Fibroblast of the conjunctiva (primary cell): ENCODE measurements at places on chromosomes 2 and 18.
A peak's percentile ranks its signal among the peaks of the same experiment; 100 is the strongest.

DNA sequence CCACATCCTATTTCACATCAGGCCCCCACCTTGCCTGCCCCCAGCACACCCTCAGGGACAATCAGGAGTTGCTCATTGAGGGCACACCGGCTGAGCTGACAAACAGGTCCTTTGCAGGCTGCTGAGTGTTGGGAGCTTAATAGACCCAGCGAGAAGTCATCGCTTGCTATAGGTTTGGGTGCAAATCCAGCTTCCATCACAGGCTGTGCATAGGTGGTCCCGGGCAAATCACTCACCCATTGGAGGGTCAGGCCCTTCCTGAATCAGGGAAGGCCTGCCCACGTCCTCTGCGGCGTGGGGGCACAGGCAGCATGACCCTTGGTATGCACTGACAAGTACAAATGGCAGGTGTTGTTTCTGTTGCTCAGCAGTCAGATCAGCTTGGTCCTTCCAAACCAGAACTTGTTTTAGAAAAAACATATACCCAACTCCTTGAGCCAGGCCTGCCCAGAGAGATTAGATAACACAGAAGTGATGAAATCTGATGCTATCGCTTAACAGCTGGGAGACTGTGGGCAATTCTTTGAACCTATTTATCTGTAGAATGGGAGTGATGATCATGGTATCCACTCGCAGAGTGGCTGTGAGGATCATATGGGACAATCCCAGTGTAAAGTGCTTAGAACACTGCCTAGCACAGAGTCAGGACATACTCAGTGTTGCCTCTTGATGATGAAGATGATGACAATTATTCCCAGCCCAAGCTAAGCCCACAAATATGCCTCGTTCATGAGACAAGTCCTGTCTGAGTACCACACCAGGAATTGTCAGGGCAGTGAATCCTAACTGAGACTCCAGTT lies 34.9 kb downstream of the SMAD7 start:
- no peak for DNase-seq

- no peak for DNase-seq
Measured at GRCh38 chr2:203648273-203648672, 58.2 kb upstream of the CD28 start.

GRCh38 chr18:24725644-24726415 lies 265.4 kb downstream of the HRH4 start:
- no peak for DNase-seq

- DNase-seq, result no peak
Measured at GRCh38 chr2:40507432-40507831, 55.5 kb upstream of the SLC8A1 start.

DNA sequence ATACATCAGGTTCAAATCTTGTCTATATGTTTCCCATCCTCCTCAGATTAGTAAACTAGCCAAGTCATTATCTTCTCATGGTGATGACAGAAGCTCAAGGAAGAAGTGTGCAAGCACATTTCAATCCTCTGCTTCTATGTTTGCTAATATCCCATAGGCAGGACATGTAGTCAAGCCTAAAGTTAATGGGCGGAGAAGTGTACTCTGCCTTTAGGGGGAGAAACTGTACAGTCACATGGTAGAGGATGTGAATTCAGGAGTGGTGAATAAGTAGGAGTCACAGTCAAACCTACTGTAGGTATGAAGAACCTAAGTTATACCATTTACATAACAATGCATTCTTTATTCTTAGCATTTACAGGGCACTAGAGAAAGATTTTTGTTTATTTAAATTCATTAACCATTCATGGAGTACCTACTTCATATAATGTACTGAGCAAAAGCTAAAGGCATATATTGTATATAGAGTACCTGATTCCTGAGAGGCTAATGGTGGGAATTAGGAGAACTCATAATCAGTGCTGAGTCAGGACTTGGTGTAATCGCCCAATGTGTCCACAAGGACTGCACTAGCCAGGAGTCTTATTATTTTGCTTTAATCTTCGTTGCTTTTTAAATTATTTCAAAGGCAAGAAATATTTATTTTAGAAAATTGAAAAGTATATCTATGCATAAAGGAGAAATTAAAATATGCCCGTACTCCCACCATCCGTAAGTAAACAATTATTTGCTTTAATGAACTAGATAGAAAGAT lies 394.3 kb upstream of the ETAA1 start:
- no peak for DNase-seq

GRCh38 chr2:104849618-104850141 lies 4.2 kb upstream of the POU3F3 start:
- peak; percentile 73 for DNase-seq

DNA sequence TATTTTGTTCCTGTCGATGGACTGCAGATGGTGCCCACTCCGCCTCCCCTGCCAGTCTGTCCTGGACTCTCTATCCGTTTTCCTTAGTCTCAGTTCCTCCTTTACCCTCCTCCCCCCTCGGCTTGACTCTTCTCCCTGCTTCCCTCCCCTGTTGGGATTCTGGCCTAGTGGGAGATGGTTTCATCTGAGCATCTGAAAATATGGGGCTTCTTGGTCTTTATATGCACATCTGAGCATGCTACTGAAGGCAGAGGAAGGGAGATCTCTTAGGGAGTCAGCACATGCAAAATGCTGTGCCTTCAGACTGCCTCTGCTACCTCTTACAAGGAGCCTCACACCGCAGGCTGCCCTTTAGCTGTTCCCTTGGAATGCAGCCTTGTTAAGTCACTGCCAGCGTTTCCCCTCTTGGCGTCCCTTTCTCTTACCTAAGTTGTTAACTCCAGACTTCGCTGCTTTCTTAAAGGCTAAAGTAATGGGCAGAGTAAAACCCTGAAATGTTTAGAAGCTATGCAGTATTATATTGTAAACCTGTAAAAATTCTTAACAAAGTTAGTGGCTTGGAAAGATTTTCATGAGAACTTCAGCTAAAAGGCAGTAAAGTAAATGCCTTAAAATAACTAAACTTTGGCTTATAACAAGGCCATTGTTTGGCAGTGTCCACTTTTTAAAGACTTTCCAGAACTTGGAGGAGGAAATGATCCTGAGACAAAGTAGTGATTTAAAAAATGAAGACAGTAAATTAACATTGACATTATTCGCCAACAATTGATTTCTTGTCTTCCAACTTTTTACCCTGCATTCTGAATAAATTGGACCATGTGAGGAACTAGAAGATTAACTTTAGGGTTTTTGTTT lies 49.8 kb downstream of the LDLRAD4 start:
- DNase-seq, result no peak

GRCh38 chr2:74278176-74278575 lies 65.0 kb downstream of the SLC4A5 start:
- no peak for DNase-seq

GRCh38 chr2:77155511-77155910 lies 366.7 kb downstream of the LRRTM4 start:
- DNase-seq, result no peak

GRCh38 chr2:169977530-169977929 lies 150.3 kb downstream of the UBR3 start:
- no peak for DNase-seq

DNA sequence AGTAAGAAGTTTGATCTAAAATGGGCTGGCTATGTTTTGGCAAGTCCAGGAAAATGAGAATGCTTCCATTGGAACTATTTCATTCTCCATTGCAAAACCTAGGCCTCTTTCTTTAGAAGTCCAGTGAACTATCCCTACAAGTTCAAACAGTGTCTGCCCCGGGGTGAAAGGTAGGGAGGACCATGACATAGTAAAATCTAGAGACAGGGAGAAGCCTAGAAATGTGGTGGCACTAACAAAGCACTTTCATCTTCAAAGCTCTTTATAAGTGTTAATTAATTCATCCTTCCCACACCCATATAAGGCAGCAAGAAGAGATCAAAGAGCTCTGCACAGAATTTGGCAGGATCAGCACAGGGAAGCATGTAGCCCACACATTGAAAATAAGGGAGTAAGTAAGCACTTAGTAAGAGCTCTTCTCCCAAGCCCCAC lies 214.5 kb downstream of the IRS1 start:
- DNase-seq, result no peak

- DNase-seq, result no peak
Measured at GRCh38 chr2:69190743-69191404, 177.9 kb downstream of the ANTXR1 start.

DNA sequence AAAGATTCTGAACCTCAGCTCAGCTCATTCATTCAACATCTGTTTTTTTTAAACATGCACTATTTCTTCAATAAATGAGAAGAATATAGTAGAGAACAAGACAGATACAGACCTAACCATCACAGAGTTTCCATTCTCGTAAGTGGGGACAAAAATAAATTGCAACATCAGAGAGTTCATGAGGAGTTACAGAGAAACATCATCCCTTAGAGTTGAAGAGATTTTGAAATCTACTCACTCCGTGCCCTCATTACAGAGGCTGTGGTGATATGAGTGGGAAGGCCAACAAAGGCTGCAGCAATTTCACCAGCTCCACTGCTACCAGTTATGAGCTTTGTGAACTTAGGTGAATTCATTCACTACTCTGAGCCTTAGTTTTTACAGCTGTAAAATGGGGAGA lies 399.3 kb downstream of the BCL11A start:
- DNase-seq, result no peak

- DNase-seq, result no peak
Measured at GRCh38 chr2:202018950-202019349, 14.7 kb upstream of the FZD7 start.

GRCh38 chr2:54958717-54959371 lies 91.4 kb downstream of the RTN4 start:
- DNase-seq, result no peak

GRCh38 chr2:86533589-86533988 lies 29.7 kb downstream of the CHMP3 start:
- DNase-seq, result no peak

DNA sequence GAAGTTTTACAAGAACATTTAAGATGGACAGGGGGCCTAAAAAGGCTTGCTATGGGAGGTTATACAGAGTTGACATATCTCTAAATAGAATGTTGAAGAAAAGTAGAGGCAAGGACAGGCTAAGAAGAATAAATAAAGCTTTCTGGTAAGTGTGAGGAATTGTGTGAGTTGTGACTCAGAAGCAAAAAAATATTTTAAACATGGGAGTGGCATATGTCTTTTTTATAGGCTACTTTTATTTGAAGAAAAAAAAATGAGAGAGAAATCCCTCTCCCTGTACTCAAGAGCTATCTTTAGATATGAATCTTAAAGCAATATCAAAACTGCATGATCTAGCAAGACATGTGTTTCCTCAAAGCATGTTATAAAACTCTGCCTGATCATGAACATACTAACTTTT lies 41.1 kb downstream of the RAB3GAP1 start:
- DNase-seq, result no peak

DNA sequence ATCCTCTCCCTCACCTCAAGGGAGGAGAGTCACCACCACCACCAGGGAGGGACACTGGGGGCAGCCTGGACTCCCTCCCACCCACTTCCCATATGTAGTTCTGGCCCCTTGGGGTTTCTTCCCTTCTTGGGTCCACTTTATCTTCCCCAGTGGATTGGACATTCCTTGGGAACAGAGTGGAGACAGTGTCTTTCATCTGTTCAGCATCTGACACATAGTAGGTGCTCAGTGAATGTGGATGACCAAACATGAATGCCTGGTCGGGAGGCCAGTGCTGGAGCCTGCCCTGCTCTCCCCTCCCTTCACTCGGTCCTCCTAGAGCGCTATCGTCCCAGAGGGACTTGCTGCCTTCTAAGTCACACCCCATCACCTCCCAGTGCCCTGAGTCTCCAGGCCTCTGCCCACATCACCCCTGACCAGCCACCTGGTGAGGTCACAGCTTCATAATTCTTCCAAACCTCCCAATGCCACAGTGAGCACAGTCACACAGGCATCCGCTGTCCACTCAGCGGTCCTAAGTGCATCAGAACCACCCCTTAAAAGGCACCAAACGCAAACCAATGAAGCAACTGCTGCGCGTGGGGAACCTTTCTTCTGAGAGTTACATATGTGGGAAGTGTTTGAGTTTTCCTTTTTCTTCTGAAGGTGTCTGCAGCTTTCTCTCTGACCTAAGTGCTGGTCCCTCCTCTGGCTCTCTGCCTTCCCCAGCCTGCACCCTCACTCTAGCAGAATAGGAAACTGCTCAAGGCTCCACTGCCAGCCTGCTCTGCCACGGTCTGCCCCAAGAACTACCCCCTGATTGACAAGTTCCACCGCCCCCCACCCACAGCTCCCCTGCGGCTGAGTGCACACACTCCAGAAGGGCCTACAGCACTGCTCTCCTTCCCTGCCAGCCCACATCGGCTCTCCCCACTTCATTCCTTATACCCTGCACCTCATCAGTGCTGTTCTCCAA lies 7.2 kb upstream of the SFXN5 start:
- no peak for DNase-seq

DNA sequence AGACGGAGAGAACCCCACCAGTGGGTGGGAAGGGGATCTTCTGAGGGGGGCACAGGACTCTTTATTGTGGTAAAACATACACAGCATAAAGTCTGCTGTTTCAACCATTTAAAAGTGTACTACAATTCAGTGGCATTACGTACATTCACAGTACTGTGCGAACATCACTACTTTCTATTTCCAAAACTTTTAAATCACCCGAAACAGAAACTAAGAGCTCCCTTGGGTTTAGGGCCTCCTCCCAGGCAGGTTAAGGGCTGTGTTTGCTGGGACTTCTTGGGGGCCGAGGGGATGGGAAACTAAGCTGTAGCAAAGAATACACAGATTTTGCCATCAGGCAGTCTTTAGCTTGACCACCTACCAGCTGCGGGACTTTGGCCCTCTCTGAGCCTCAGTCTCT lies 242.0 kb downstream of the HAUS1 start:
- no peak for DNase-seq

DNA sequence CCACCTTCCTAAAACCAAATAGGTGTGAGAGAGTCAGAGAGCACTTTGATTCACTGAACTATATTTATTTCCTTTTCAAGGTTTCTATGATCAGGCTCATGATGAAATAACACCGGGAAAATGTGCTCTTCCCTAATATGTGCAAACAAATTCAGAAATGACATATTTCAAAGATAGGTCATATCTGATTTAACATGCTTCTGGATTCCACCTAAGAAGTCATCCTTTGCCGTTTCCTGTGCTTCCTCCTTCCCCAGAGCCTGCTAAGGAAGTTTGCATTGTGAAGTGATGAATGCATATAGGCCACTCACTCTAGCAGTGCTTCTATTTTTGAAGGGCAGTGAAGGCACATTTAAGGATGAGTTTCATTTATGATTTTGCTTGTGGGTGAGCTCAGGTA lies 327.6 kb downstream of the TDRD15 start:
- DNase-seq, result no peak

GRCh38 chr2:30444273-30444672 lies 2.8 kb upstream of the LCLAT1 start:
- DNase-seq, result no peak

- DNase-seq, result no peak
Measured at GRCh38 chr2:72261076-72261475, 113.4 kb upstream of the CYP26B1 start.

- no peak for DNase-seq
Measured at GRCh38 chr2:16693854-16694253, 28.2 kb upstream of the CYRIA start.

DNA sequence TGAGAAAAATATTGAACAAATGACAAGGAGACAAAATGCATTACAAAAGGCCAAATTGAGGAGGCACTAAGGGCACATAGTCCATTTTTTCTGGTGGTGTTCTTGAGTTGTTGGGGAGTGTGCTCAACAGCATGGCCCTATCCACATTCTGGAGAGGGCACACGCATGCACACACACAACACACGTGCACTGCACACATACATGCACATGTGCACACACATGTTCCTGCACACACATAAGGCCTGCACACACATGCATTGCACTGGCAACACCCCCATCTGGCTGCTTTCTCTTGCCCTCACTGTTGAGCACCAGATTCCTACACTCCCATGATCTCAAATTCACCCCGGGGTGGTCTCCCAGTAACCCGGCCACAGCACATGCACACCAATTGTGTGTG lies 659.2 kb upstream of the RAB6C start:
- no peak for DNase-seq

- no peak for DNase-seq
Measured at GRCh38 chr2:237672731-237673129, 45.3 kb downstream of the LRRFIP1 start.
